ENCODE measurements at places on chromosomes 4 and X.

DNA sequence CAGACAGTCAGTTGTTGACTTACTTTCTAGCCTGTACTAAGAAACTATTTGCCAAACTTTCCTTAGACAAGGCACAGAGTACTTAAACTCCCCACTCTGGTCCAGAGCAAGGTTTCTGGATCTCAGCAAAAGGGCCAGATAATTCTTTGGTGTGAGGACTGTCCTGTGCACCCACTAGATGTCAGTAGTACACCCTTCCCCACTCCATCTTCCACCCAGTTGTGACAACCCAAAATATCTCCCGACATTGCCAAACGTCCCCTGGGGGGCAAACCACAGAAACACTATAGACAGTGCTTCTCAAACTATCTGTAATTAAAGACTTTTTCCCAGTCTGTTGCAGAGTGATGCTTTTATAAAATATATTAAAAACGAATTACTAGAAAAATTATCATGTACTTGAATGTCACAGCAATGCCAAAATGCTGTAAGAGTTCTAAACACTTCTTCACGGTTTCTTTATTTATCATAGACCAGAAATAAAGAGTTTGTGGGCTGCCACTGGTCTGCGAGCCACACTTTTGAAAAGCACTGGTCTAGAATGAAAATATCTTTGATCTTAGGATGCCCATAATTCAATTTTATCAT, 203.5 kb downstream of the PRDM5 start:
- DNase-seq, result no peak

DNA sequence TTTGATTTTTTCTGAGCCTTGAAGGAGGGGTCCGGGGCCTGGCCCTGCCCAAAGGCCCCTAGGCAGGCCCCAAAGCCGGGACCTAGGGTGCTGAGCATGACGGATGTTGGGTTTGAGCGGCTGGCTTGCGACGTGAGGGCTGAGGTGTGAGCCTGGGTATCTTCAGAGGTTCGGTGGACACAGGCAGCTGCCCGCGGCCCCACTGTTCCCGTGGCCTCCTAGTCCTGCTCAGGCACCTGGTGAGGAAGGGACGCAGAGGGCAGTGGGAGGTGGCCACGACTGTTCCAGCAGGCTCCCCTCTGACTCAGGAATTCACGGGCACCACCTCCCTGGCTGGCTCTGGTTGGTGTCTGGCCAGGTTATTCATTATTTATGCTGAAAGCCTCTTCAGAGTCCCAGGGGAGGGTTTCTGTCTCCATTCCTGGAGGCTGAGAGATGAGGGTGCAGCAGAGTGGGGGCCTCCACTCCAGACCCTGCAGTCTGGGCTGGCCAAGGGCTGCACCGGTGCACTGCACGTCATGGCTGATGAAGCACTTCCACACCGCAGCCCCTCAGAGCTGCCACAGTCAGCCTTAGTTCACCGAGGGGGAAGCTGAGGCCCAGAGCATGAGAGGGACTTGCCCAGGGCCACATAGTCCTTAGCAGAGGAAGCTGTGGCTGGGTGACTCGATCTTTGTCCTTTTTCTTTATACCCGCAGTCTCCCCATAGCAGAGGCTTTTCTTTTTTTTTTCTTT, 2.2 kb downstream of the MSANTD1 start:
- DNase-seq, result no peak

DNA sequence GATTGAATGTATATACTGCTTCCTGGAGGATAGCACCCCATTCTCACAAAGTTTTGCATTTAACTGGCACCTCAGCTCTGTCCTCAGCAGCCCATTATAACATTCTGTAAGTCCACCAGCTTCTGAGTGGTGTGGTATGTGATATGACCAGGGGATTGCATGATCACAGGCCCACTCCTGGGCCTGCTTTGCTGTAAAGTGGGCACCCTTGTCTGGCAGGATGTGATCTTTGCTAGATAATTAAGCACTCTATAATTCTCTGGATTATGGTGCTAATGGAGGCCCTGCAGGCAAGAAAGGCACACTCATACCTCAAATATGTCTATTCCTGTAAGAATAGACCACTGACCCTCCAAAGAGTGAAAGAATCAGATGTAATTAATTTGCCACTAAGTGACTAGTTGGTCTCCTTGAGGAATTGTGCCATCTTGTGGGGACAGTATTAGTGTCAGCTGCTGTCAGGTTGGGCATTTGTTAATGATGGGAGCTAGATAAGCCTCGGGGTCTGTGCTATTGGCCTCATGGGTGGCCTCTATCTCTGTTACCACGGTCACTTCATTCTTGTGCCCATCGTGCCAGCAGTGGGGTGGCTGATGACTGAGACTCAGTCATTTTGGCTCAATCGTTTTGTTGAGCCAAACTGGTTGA, 2.2 kb upstream of the CFI start:
- no peak for DNase-seq

DNA sequence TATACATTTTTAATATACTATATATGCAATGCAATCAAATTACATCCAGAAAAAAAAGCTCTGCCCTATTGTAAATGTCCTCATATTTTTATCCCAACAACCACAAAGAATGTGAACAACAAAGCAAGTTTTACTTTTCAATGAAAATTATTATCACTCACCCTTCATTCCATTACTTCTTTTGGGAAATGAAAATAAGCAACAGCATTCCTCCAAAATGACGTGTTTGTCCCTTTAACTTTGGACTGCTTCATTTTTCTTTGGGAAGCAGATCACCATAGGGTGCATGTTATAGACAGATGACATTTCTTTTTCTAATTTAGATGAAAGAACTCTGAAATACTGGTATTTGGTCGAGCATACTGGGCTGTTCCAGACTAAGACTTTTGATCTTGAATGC, 667.1 kb upstream of the BOD1L1 start:
- DNase-seq, result no peak

DNA sequence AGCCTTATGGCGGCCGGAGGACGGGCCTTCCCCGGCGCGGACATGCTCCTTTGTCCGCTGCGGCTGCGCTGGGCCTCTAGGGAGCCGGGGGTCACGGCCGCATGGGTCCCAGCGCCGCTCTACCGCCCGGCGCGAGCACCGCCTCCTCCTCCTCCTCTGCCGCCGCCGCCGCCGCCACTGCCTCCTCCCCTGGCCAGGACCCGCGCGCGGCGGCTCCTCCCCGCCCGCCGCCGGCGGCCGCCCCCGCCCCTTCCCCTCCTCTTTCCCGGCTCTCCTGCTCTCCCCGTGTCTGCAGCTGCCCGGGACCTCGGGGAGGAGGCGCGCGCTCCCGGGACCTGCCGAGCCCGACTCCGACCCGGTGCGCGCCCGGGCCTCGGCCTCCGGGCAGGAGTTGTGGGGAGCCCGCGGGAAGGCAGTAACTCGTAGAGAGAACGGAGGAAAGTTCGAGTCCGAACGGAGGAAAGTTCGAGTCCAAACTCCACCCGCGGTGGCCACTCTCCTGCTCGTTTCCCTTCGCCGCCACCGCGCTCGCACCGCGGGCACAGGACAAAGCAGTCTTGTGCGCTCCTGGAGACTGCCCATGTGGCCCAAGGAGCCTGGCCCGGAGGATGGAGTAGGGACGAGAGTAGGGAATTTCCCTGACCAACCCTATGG, at the start of gene ADGRA3:
Gene ADGRA3 (minus strand): TSS at position 179 of the 654 bp plus-strand sequence. CDS start 282 bp downstream, outside the sequence.
- peak; percentile 21 for DNase-seq

DNA sequence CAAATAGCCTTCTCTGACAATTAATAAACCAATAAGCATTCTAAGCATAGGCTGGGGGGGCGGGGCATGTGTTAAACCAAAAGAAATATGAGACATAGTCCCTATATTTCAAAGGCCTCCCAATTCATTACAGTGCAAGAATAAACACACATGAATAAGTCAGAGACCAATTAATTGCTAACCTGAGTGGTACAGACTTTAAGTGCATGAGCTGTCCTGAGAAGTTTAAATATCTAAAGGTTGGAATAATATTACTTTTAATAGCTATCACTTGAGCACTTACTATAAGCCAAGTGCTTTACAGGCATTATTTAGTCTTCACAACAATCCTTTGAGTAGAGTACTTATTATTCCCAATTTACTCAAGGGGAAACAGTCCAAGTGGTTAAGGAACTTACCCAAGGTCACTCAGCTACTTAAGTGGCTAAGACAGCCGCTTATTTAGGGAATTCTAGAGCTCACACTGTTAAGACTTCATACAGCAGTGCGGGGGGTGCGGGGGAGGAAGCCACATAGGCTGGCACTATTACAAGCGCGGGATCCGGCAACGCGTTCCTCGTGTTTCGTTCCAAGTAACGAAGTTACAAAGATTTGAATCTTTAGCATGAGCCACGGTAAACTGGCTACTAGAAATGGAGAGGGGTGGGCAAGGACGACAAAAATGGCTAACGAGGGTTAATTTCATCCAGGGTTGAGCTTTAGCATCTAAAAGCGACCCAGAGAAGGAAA, 1.4 kb downstream of the THOC2 start:
- no peak for DNase-seq
